ENCODE measurements at places on chromosomes 2 and 18.

- DNase-seq, result no peak
These were observed 872.6 kb downstream of the BCL11A start for GRCh38 chr2:59680863-59681262.

DNA sequence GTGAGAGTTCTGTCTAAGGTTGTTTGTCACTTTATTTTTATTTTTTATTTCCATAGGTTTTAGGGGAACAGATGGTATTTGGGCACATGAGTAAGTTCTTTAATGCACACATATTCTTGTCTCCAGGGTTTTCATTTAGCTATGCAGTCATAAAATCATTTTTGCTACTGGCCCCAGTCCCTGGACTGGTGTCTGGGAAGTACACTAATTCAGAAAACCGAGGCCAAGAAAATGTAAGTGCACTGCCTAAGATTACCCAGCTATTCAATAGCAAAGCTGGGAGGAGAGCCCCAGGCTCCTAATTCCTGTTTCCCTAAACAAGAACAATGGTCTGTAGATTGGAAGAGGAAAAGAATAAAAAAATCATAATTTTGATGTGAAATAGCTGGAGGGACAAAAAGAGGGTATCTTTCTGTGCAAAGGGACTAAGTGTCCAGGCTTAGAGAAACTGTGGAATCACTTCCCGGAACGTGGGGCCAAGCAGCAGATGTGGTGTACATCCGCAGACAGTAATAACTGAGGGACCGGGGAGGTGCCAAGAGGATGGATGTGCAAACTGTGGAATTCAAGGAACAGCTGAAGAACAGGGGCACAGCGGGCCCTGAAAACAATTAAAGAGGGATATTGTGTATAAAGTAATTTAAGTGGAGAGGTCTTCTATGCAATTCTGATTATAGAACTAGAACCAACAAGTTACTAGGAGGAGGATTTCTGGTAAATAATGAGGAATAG, 236.3 kb downstream of the ACKR3 start:
- DNase-seq, result no peak

DNA sequence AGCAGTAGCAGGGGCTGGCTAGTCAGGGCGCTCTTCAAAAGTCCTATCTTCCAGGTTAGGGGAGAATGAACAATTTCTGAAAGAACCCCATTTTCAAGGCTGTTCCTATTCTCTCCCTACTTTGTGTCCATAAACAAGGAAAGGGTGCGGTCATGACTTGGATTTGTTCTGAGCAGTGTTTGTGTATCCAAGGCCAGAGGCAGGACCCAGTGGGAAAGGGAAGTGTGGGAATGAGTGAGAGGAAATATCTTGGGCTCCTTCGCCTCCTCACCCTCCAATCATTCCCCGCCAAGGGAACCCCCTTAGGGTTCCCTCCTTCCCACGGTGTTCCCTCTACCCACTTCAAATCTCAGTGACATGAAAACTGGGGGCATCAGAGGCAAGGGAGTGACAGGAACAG, 25.5 kb upstream of the SPTBN1 start:
- DNase-seq, result no peak

- no peak for DNase-seq
These were observed 15.2 kb downstream of the SRBD1 start for GRCh38 chr2:45595721-45596435.

DNA sequence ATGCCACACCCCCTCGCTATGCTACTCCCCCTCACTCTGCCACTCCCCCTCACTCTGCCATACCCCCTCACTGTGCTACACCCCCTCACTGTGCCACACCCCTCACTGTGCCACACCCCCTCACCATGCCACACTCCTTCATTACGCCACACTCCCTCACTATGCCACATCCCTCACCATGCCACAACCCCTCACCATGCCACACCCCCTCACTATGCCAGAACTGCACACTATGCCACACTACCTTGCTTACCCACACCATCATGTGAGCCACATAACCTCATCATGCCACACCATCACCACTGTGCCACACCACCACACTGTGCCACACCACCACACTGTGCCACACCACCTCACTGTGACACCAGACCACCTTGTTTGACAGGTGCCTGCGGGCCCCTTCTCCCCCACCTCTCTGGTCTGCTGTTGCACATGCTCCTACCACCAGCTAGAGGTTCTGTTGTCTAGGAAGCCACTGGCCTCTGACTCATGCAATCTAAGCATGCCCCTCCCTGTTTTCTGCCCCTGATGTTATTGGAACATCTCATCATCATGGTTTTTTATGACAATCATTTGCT, 22.0 kb downstream of the MARCHF4 start:
- no peak for DNase-seq

GRCh38 chr2:66582104-66582986, 147.4 kb downstream of the MEIS1 start:
- DNase-seq, result no peak

DNA sequence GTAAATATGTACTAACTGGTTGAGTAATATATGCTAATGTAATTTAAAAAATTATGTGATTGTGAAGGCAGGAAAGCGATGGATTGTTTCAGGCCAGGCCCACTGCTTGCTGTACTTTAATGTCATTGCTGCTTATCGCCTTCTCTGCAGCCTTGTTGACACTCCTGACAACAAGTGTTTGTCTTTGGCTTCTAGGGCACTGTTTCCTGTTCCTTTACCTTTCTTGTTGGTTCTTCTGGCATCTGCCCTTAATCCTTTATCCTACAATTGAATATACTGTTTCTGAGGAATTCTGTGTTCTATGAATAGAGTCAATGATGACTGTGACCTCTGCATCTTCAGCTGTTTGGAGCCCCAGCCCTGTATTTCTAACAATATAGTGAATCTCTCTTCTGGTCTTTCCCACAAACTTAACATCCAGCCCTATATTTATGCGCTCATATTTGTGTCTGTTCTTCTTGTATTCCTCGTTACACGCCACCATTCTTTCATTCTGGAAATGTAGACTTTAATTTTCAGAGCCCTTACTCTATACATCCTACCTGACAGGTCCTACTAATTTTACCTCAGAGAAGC, 17.6 kb downstream of the ACSL3 start:
- no peak for DNase-seq

DNA sequence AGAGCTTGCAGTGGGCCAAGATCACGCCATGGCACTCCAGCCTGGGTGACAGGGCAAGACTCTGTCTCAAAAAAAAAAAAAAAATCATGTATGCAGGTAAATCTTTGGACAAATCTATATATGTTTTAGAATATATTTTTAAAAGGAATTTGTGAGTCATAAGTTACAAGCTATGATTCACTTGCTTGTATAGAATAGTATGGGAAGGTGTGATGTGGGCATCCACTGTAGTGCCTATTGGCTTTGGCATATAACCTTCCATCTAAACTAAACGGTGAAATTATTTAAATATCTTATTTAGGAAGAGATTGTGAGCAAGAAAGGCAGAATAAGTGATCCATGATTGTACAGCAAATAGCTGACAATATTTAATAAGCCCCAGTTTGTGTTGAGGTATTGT, 261.1 kb downstream of the GALNT13 start:
- DNase-seq, result no peak

GRCh38 chr2:219523031-219523671, 8.9 kb downstream of the ASIC4 start:
- DNase-seq, result no peak

DNA sequence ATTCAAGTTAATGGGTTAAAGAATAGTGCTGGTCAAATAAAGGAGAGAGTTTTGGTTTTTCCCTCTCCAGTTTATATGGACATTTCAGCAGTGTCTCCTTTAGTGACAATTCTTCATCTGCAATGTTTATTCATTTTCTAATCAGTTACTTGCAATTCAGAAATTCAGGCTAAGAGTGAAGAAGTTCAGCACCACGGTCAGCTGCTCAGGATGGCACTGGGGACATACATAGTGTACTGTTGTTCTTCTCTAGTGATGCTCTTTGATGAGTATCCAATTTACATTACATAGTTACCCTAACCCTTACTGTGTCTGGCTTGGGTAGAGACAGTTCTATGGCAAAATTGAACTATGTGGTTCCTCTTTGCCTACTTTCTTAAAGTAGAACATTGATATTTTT, 412.7 kb downstream of the CNTNAP5 start:
- no peak for DNase-seq

DNA sequence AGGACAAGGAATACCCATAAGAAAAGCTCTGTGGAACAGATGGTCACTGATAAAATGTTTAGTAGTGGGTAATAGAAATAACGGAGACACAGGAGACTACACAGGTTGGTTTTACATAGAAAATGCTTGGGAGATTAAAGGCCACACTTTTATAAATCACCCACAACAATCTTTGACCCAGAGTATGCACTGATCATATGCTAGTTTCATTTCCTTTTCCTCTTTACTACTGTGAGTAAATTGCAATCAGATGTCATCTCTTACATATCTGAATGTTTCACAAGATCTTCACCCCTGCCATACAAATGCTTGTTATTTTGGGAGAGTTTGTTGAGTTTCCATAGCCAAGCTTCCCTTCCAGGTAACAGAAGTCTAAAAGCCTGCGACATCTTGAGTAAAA, 978.4 kb upstream of the KLHL29 start:
- no peak for DNase-seq

- no peak for DNase-seq
These were observed 690.5 kb downstream of the PLCL1 start for GRCh38 chr2:198494931-198495330.

DNA sequence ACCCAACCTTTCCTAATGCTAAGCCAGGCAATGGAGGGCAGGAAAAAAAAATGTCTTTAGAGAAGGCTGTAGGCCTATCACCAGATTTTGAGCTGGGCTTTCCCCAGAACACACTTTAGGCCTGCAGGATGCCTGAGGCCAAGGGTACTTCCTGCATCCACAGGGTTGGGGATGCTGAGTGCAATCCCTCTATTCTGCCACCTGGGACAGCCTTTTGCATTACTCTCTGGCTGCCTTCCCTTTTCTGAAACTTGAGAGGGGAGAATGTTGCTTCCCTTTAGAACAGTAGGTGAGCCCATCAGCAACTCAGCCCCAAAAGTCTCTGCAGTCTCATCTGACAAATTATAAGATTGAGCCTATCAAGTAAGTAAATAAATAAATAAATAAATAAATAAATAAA, 195.2 kb downstream of the SLC8A1 start:
- DNase-seq, result no peak

DNA sequence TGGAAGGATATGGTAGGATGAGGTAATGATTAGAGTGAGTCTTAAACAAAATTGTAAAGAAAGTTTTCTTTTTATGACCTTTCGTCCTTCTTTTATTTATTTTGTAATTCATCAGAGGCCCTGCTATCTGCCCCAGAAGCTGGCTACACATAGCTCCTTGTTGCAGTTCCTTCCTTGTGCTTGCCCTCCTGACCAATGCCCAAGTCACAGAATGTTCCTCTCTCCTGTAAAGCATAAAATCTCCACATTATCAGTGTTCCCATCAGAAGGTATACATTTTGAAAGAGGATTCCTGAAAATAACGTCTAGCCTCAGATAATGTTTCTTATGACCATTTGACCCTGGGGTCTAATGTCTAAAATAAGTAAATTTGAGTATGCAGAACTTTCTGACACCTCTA, 78.3 kb downstream of the RND3 start:
- DNase-seq, result no peak

DNA sequence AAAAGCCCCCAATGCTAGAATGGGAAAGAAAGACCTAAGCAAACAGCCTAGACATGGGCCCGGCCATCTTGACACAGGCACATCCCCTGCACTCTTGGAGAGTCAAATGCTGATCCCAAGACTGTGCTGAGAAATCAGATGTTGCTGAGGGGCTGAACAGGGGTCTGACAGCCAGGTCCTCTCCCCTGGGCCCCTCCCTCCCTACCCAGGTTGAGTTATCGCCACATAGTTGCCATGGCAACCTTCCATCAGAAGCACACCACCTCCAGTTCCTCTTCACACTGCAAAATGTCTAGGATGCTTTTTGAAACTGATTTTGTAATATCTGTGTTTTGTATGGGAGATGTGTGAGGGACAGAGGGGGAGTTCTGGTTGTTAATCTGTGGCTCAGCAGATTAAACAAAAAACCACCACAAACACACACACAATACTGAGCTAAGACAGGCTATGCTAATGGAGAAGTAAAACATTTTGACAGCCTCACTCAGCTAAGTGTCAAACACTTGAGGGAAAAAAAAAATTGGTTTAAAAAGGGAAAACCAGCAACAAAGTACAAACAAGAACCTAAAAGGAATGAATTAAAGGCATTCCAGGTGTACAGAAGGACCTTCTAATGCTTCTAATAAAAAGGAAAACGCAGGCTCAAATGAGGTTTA, 88.2 kb downstream of the TMEM163 start:
- no peak for DNase-seq

DNA sequence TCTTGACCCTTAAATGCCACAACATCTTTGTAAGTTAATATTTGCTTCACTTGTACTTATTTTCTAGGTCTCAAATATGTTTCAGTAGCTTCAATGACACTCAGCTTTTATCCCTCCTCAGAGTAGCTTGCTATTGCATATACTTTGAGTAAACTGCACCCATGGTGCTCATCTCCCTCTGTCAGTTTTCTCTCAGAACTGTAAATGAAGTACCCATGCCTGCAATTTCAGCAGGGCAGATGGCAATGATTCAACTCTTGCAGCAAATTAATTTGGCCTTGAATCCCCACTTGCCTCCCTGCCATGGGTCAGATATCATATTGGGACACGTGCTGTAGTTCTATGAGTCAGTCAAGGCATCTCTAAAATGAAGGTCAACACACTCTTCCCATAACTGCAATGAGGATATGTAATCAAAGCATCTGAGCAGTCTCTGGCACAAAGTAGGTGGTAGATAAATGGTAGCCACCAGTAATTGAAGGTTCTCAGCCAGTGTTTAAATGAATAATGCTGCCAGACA, 225.8 kb downstream of the PIEZO2 start:
- DNase-seq, result no peak

GRCh38 chr2:116761864-116762263, 1052.6 kb upstream of the DDX18 start:
- DNase-seq, result no peak

- no peak for DNase-seq
These were observed 228.7 kb downstream of the PID1 start for GRCh38 chr2:229042349-229042748.

DNA sequence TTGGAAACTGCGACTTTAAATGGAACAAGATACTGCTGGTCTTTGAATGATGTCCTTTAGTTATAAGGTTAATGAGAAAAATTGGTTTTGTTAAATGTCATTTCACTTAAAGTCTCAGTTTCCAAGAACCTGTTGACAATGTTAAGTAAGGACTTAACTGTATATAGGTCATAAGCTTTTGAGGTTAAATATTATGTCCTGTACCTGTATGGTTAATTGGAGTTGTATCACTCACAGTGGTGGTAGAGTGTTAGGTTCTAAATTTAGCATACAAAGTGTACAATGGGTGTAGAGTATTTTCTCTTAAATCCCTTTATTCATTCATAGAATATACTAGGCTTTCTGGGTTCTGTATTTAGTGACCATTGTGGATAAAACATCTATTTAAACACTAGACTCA, 110.2 kb downstream of the HAUS1 start:
- DNase-seq, result no peak
